Activated CD4-positive, alpha-beta T cell treated with anti-CD3 and anti-CD28 coated beads, Interleukin-2, amount 50 U/mL, for 24 hours (primary cell): ENCODE measurements at places on chromosomes 6 and 20.

GRCh38 chr20:32675223-32675975 is 1.7 kb upstream of the C20orf203 start:
- DNase-seq: no peak

GRCh38 chr6:159473475-159474263 is 219.4 kb downstream of the SOD2 start:
- no peak for DNase-seq

- DNase-seq: peak; percentile 74
Observed at GRCh38 chr6:43506667-43507471, 3.3 kb downstream of the LRRC73 start.

DNA sequence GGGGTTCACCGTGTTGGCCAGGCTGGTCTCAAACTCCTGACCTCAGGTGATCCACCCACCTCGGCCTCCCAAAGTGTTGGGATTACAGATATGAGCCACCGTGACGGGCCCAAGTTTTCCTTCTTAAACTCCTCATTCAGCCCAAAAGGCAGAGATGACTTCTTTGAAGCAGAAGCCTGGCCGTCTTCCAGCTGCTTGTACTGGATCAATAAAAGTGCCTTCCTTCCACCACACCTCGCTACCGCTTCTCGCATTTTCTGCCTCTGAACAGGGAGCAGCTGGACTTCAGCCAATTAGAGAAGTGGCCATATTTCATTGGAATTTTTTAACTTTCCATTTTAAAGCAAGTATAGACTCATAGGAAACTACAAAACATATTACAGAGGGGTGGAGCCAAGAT is 241.1 kb downstream of the PREX1 start:
- DNase-seq: no peak

DNA sequence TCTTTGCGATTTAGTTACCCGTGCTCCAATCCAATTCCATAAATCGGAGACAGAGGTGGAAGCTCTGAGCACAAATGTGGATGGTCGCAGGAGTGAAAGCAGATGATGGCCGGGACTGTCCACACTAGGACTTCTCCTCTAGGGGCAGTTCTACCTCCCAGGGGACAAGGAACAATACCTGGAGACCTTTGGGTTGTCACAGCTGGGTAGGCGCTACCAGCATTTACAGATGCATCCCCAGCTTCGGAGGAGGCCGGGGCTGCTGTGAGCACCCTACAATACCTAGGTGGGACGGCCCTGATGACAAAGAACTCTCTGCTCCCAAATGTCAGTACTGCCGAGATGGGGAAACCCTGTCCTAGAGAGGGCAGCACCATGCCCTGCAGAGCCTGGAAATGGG is 195.9 kb upstream of the CDH4 start:
- DNase-seq: no peak

GRCh38 chr6:35754452-35755277 is 17.8 kb downstream of the ARMC12 start:
- DNase-seq: no peak

- DNase-seq: no peak
Observed at GRCh38 chr6:128135325-128135724, 234.5 kb upstream of the THEMIS start.

- DNase-seq: no peak
Observed at GRCh38 chr6:22072949-22073348, 223.9 kb downstream of the PRL start.

- no peak for DNase-seq
Observed at GRCh38 chr6:126831461-126831860, 287.0 kb upstream of the RSPO3 start.

- no peak for DNase-seq
Observed at GRCh38 chr6:133964702-133965101, 11.7 kb downstream of the TBPL1 start.

DNA sequence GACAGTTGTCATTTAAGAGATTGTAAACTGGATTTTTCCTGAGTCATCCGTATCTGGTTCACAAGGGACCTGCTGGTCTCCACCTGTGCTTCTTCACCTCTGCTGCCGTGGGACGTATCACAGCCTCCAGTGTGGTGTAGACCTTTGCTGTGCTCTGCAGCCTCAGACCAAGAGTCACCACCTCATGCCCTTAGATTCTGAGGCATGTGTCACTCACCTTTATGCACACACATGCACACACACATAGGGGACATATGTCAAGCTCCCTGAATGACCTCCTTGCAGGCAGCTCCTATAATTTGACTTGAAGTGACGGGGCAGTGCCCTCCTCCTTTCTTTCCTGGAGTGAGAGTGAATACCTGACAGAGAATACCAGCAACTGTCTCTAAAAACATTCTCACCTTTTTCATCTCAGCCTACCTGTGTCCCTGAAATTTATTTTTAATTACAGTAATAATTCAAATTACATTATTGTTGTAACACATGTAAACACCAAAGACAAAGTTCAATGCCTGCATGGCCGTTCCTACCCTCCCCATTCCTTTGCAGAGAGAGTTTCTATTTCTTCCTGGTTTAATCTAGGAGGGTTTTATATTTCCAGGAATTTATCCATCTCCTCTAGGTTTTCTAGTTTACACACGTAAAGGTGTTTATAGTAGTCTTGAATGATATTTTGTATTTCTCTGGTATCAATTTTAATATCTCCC is 3.5 kb downstream of the SLC17A4 start:
- DNase-seq: no peak

DNA sequence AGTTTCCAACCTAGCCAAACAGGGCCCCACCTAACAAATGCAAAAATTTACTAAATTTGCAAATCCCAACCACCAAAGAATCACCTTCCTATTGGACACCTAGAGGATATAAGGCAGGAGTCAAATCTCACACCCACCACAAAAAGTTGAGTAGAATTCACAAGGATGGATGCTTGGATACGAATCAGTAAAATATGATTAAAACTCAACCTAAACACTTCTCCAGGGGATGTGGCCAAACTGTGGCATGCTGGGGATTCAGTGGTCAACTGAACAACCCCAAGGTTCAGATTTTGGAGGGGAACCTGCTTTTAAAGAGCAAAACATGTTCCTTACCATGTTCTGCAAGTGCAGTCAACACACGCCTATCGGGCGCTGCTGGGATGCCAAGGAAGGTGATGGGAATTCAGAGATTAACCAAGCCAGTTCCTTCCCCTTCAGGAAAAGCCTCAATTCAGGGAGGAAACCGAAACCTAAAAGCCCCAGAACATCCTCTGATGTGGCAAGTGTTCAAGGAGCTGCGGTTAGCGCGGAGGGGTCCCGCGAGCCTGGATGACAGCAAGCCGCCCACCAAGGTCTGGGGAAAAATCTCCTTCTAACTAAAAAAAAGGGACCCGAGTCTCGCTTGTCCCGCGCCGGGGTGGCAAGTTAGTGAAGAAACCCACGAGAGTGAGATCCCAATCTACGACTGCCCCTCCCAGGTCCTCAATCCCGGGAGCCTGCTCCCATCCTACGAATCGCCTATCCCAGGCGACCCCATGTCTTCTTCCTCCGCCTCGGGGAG is 902 bp downstream of the SAMHD1 start:
- no peak for DNase-seq

- peak; percentile 50 for DNase-seq
Observed at GRCh38 chr20:63520934-63521601, 503 bp downstream of the PPDPF start.
